ENCODE measurements at places on chromosomes 2 and 18.

GRCh38 chr2:160245614-160246155 lies 45.6 kb upstream of the ITGB6 start:
- DNase-seq = no peak

DNA sequence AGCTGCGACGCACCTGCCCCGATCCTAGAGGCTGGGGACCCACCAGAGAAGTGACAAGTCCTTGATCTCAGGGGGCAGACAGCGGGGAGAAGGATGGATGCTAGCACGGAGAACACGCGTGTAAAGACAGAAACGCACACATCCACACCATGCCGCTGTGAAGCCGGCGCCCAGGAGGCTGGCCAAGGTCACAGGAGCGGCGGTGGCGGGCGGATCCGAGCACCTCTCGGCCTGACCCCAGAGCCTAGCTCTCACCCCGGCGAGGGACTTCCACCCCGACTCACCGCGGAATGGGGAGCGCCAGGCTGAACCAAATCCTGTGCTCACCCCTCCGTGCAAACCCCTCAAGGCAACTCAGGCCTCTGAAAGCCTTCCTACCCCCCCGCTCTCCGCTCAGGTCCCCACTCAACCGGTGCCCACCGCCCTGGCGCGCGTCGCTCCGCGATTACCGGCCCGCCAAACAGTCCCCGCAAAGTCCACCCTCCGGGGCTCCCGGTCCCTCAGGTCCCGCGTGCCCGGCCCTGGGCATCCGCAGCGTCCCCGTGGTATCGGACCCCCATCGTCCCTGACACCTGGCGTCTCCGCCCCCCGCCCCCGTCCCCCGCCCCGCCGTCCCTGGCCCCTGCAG lies 460 bp upstream of the LRRFIP1 start:
- DNase-seq = no peak

DNA sequence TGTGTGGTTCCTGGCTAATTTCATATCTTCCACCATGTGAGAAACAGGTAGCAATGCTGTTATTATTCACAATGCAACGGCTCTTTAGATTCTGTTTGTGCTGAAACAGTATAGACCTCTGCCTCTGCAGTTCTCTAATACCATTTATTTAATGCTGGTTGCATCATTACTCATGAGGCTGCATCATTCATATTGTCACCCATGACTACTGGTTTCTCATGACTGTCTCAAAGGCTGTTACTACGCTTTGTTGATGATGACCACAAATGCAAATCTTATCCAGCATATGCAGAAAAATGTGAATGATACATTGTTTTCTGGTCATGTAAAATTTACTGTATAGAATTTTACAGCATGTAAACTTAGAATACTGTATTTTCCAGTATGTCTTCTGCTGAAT lies 22.5 kb downstream of the CAVIN2 start:
- DNase-seq = no peak

- DNase-seq = no peak
These were observed 18.8 kb downstream of the ATG4B start for GRCh38 chr2:241656190-241656741.

- DNase-seq = no peak
These were observed 65.9 kb upstream of the YWHAQ start for GRCh38 chr2:9696731-9697130.

- DNase-seq = peak; percentile 71
These were observed 1.5 kb downstream of the EXOC6B start for GRCh38 chr2:72824224-72824842.

DNA sequence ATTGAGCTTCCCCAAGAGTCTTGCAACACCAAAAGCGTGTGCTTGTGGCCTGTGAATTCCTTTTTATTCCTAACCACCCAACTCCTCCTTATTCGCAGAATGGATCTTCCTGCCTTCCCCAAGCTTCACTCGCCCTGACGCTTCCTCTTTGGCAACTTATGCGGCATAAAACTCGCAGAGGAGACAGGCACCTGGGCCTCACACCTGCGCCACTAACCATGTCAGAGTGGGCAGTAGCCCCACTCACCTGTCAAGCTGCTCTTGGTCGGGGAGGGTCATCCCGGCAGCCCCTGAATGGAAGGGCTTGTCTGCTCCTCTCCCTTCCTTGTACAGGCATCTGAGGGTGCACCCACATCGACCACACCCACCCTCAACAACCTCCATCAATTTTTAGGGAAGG lies 106.9 kb upstream of the GPC1 start:
- no peak for DNase-seq

DNA sequence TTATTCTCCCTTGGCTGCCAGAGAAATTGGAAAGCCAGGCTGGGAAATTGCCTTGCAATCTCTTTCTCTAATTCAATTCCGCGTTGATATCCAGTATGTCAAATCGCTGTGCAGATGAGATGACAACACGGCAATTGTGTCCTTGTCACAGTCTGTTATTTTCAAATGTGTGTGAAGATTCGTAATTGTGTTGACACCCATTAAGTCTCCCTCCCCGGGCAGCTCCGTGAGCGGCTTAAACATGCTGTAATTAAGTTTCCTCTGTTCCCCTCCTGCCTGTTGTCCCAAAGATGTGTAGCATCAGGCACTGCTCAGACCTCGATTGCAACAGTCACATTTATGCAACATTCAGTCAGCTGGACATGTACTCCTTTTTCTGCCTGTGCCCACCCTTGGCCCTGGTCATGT lies 209.5 kb downstream of the LPIN1 start:
- no peak for DNase-seq

DNA sequence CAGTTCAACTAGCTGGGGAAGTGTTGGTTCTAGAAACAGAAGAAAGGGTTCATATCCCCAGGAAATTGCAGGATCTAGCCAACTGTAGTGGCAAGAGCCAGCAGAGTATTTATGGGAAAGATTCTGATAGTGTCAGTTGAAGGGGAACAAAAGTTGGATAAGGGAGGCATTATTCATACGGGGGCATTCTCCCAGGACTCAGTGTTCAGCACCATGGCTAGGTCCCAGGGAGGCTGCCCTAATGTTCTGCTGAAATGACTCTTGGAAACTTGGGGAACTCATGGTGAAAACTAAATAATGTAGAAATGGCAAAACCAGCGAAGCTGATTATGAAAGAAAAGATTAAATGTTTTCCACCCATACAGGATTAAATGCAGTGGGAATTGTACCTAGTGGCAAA lies 543.7 kb downstream of the TRIB2 start:
- DNase-seq = no peak

DNA sequence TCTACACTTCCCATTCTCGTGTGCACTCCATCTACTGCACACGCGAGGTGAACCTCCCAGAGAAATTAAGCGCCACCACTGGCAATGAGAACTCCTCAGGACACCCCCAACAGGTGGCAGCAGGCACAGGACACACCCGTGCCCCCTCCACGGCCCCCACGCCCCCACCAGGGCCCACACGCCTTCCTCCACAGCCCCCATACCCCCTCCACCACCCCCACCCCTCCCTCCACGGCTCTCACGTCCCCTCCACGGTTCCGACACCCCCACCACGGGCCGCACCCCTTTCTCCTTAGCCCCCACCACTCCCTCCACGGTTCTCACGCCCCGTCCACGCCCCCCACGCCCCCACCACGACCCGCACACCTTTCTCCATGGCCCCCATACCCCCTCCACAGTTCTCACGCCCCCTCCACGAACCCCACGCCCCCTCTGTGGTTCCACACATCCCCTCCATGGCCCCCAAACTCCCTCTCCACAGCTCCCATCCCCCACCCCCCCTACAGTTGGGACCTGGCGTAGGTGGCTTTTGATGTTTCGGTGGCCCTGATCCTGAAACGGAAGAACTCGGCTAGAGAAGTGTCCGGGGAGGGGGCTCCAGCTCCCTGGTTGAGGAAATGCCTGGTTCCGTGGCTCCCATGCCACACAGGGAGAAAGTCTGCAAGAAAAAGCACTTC lies 110.8 kb downstream of the ZNF516 start:
- DNase-seq = no peak

GRCh38 chr2:9663008-9663879 lies 32.4 kb upstream of the YWHAQ start:
- DNase-seq = peak; percentile 38

GRCh38 chr2:98381494-98381893 lies 35.2 kb downstream of the CNGA3 start:
- no peak for DNase-seq

DNA sequence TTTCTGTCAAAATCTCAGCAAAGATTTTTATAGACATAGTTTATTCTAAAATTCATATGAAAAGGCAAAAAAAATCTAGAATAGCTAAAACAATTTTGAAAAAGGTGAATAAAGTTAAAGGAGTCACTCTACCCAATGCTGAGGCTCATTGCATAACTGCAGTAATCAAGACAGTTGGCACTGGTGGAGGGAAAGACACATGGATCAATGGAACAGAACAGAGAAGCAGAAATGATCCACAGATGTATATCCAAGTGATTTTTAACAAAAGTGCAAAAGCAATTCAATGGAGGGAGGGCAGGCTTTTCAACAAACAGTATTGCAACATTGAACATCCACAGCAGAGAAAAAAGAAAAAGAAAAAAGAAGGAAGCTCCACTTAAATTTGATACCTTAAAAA lies 162.8 kb downstream of the RBM43 start:
- no peak for DNase-seq

GRCh38 chr2:159124441-159124911 lies 156.0 kb downstream of the TANC1 start:
- peak; percentile 91 for DNase-seq

GRCh38 chr2:207459990-207460757 lies 69.6 kb upstream of the CREB1 start:
- DNase-seq = no peak

GRCh38 chr2:228901531-228901930 lies 369.6 kb downstream of the PID1 start:
- no peak for DNase-seq

DNA sequence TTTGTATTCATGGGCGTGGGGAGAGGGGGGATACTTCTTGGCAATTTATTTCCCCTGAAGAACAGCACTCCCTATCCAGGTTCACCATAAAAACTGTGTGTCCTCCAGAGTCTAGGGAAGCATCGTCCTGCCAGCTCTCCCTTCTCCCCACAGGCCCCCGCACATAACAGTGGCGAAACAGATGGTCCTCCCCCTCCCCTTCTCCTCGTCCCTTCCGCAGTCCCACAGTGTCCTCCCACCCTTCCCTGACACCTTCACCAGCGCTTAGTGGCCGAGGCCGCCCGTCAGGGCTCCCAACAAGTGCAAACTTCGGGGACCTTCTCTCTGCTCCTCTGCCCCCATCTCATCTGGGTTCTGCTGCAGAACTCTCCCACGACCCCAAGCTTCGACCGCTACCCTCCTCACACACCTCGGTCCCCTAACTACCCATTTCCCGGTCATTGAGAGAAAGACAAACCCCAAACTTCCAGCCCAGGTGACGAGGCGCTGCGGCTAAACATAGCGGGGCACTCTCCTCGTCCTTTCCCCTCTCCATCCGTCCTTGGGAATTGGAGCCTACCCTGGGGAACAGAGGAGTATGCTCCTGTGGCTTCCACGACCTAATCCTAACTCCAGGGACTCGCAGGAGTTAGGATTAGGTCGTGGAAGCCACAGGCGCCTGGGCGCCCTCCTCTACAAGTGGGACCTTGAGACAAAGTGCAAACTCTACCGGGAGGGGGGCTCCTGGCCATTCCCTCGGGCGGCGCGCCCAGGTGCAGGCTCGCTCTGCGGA lies 971 bp downstream of the ZNF385B start:
- peak; percentile 2 for DNase-seq

GRCh38 chr2:203238292-203238703 lies 520 bp upstream of the CYP20A1 start:
- no peak for DNase-seq

GRCh38 chr18:48662011-48662661 lies 123.3 kb downstream of the CTIF start:
- DNase-seq = peak; percentile 12

DNA sequence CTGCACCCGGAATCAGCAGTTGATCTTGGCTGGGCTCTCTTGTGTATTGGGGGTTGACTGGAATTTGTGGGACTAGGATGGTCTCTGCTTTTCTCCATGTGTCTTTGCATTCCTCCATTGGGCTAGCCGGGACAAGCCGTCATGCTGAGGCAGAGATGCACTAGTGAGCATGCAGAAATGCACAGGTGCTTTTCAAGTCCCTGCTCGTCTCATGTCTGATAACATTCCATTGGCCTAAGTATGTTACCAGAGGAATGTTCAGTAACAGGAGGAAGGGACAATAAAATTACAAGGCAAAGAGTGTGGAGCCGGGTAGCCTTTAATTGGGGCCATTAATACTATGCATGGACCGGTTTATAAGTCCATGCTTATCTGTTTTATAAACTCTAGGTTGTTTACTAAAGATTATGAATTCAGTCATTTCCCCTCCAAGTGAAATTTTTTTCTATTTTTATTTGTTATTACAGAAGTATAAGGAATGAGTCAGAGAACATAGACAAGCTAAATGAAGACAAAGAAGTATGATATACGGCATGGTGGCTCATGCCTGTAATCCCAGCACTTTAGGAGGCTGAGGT lies 24.4 kb upstream of the AAK1 start:
- peak; percentile 44 for DNase-seq

- DNase-seq = no peak
These were observed 115.0 kb upstream of the RMDN2 start for GRCh38 chr2:37809931-37810570.

DNA sequence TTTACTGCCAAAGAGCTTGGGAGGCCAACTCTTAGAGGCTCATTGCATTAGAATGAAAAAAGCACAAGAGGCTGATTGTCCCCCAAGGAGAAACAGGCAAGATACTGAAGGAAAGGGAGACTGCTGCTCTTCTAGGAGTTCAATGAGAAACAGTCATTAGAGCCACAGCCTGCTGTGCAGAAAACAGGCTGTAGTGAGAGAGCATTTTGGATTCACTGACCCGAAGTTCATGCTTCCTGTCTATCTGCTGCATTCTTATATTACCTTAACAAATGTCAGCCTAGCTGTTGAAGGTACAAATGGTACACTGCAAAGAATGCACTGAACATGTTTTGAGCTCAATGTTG lies 423.3 kb downstream of the SETBP1 start:
- no peak for DNase-seq

GRCh38 chr2:134031539-134031938 lies 222.3 kb upstream of the MGAT5 start:
- no peak for DNase-seq

GRCh38 chr18:4755848-4756247 lies 300.7 kb upstream of the DLGAP1 start:
- no peak for DNase-seq

DNA sequence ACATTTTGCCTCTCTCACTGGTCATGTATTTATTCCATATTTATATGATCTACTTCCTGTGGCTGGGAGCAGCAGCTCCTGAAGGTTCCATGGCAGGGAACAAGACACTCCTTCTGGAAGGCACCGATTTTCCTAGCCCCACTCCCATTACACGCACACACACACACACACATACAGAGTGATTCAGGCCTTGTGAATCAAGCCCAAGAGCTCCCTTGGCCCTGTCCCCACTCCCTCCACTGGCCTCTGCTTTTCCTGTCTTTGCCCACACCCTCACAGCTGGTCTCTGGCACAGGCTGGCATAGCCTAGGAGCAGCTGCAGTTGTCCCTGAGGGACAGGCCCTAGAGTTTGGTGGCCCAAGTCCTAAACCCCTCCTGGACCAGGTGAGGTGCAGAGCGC lies 201.7 kb downstream of the NAPG start:
- no peak for DNase-seq
